ENCODE measurements at places on chromosomes 12 and 14.

- no peak for DNase-seq
Observed at GRCh38 chr14:22497671-22498093, 91.3 kb downstream of the DAD1 start.

GRCh38 chr14:92407410-92407809, 84.4 kb downstream of the SLC24A4 start:
- no peak for DNase-seq

DNA sequence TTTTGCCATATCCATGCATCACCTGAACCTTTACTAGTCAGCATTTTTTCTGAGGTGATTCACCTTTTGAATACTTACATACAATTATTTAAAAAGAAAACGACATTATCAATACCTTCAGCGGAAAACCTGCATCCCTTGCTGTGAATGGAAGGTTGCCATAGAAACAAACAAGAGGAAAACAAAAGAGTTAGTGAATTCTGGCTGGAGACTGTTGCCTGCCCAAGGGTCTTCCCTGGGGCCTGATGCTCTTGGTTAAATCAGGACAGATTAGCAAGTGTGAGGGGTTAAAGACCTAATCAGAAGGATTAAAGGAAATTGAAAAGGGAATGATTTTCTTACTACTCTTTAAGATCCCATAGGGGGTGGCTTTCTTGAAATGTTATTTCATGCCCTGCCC, 96.0 kb upstream of the WSCD2 start:
- DNase-seq, result no peak

- no peak for DNase-seq
Observed at GRCh38 chr12:118238888-118239287, 103.0 kb downstream of the PEBP1 start.
